Caco-2 (cell line): ENCODE measurements at places on chromosomes 1 and 21.

- DNase-seq = no peak
These were observed 980 bp upstream of the METTL18 start for GRCh38 chr1:169795687-169796086.

GRCh38 chr1:65772607-65773006 lies 20.1 kb upstream of the PDE4B start:
- no peak for DNase-seq

DNA sequence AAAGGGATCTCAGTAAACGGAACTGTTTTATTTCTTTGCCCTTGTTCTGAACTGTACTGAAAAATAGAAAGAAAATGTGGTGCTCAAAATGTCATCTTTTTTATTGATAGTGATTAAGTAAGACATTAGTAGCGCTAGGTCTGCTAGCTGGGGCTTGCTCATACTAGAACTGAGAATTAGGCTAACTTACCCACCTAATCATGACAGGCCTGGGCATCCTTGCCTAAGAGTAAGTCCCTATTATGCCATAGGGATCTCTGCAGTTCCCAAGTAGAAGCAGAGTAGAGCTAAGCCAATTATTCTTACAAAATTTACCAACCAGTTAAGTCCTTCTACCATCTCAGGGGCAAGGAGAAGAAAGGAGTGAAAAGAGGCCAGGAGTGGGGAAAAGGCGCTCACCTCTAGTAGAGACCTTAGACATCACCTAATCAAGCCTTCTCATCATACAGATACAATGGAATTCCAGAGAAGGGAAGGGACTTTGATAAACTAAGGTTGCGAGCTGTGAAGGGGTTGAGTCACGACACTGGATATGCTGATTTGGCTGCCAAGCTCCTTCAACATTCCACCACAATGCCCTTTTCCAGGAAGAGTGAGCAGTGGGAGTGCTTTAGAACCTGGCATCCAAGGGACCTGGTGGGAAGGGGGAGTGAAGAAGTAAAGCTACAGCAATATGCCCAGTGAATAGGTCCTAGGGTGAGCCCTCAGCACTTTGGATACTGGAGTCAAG lies 27.7 kb upstream of the RPTN start:
- no peak for DNase-seq

DNA sequence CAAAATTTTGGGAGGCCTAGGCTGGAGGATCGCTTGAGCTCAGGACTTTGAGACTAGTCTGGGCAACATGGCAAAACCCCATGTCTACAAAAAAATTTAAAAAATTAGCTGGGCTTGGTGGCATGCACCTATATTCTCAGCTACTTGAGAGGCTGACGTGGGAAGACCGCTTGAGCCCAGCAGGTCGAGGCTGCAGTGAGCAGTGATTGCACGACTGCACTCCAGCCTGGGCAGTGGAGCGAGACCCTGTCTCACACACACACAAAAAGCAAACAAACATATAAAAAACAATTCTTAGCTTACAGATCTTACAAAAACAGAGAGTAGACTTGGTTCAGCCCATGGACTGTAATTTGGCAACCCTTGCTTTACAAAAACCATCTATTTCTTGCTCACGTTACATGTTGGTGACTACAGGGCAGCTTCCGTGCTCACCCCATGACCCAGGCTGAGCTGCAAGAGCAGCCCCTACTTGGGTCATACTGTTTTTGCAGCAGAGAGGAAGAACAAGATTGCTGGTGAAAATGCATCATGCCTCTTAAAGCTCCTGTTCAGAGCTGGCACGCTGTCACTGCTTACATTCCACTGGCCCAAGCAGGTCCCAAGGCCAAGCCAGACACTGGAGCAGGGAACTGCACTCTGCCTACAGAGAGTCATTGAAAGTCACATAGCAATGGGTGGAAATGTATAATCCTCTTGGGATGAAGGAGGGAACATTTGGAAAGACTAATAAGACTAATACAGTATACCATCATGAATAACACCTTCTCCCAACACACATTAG lies 13.4 kb upstream of the ZBTB8A start:
- no peak for DNase-seq

DNA sequence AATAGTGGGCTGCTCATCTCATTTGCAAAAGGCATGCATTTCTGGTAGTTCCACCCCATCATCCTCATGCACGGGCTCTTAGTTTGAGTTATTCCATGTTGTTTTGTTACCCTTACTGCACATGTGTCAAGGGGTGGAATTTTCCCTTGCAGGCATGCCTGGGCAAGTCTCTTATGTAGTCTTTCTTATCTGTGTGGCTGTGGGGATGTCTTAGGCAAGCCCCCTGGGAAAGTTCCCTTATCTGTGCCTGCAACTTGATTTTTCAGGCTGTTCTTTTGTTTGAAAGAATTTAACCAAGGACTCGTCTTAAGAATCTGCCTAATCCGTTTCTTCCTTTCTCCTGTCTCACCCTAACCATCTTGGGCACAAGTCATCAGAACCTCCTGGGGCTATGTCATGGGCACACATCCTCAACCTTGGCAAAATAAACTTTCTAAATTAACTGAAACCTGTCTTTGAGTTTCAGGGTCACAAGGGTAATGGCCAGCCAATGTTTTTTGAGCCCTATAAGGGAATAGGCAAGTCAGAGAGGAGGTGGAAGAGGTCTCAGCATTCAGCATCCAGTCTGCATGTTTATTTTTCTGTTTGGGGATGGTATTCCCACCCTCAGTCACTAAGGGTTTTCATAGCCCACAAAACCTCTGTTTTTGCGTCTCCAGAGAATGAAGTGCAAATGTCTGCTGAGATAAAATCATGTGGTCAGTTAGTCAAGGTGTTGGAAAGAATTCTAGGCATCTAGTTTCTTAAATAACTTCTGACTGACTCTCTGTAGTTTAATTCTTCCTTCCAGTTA lies 579.7 kb downstream of the PLA2G4A start:
- DNase-seq = no peak

DNA sequence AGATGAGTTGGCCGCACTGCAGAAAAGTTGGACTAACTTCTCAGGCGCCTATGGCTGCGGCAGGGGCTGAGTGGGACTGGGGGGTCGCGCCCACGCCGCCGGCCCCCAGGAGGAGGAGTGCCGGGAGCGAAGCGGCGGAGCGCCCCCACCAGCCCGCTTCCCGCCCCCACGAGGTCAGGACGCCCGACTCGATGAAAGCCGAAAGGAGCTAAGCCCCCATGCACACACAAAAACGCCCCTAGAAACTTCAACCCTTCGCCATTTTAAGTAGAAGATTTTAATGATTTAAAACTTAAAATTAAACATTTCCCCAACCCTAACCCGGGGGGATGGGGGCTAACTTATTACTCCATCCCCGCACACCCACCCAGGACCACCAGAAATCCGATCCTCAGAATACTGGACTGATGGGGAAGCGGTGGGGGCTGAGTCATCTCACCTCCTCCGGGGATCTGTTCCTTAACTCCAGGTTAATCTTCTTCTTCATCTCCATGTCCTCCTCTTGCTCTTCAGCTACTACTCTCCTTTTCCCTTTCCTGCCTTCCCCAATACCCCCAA lies 539 bp downstream of the ANP32E start:
- no peak for DNase-seq

DNA sequence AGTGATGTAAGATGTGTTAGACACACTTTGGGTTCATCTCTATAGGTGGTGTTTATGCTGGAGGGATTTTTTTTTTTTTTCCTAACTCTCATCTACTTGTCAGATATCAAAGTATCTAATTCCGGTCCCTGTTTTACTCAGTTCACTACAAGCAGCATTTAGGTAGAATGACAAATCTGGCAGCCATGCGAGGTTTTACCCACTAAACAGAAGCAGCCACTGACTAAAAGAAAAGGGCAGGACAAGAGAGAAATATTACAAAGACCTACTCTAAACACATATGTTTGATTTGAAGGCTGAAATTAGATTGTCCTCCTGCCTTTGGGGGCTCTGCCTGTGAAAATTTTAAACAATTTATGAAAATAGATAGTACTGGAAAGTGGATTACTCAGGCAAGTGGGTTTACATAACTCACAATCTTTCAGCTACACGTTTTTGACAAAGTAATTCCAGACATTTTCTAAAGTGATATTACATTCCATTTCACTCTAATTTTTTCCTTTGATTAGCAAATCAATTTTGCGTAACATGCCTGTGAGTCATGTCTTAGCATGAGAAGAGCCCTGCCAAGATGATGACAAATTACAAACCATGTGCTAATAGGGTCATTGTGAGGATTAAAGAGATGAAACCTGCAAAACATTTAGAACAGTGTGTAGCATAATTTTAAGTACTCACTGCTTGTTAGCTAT lies 172.6 kb downstream of the PLA2G4A start:
- no peak for DNase-seq

GRCh38 chr1:57424231-57425027 lies 569 bp upstream of the DAB1 start:
- no peak for DNase-seq

DNA sequence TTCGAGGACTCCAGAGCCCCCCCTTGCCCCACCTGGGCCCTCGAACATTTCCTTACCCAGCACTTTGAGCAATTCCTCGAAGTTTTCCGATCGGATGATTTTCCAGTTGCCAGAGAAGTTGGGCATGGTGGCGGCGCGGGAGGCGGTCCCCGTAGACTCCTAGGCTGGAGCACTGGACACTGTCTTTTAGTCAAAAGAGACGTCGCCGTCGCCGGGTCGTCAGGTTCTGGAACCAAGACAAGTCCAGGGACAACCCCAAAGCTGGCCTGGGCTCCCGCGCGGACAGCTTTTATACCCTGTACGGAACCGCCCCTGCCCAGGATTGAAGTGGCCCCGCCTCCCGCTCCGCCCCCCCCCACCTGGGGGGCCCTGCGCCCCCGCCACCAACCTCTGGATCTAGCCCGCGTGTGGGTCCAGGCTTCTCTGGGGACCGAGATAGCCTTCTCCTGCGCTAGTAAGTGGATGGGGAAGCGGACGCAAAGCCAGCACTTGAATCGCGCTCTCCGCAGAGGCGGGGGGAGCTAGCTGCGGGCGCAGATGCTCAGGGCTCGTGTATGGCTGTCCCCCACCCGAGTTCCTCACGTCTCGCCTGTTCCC lies at the start of gene CRABP2:
Gene CRABP2, minus strand, starts transcription at position 263 of the 597 bp plus-strand sequence. Its CDS starts 137 bp downstream, at position 126.
- peak; percentile 70 for DNase-seq

GRCh38 chr1:199447906-199448305 lies 579.6 kb upstream of the NR5A2 start:
- no peak for DNase-seq

DNA sequence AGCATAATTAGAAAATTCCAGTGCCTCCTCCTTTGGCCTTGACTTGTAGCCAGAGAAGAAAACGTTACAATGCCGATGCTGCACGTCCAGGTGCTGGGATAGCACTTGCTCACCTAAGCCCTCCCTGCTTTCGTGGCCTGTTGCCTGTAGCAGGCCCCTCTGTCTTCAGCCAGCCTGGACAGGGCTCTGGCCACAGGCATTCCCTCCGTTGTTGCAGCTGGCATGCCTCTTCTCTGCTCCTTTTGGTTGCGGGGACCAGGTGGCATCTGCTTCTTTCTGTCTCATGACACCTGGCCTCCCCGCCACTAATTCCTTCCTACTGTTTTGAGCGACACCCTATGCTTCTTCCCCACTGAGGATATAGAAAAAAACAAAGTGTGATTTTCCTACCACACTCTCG lies 54.6 kb upstream of the MORC3 start:
- no peak for DNase-seq

DNA sequence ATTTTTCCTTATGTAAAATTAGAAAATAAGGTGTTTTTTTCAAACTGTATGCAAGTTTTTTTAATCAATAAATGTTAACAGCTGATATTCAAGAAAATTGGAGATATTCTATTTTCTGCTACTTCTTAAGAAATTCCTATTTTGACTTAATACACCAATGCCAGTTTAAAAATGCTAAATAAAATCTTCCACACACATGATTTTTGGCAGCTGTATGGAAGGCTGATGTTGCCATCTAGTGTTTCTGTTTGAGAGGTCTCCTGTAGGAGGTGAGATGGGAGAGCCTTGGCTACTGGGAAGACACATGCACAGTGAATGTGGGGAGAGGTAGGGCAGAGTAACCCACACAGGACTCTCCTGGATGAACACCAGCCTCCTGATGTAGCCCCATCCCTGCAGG lies 29.2 kb upstream of the OR2B11 start:
- DNase-seq = no peak

DNA sequence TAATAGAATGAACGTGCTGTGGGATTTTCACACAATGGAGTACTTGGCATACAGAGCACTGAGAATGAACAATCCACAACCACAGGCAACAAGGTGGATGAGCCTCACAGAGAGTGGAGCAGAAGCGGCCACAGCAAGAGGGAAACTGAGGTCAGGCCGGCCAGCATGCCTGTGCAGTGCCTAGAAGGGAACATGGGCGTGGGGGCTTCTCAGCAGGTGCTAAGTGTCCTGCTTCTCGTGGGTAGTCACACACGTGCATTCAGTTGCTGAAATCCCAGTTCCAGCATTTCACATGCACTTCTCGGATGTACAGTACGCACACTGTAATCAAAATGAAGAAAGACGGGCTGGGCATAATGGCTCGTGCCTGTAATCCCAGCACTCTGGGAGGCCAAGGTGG lies 33.1 kb downstream of the WDR4 start:
- no peak for DNase-seq

GRCh38 chr1:54493608-54494007 lies 54.4 kb upstream of the ACOT11 start:
- DNase-seq = no peak

- DNase-seq = no peak
These were observed 749 bp upstream of the TMEM39B start for GRCh38 chr1:32071758-32072621.

GRCh38 chr1:18922848-18923755 lies 20.7 kb upstream of the ALDH4A1 start:
- no peak for DNase-seq

DNA sequence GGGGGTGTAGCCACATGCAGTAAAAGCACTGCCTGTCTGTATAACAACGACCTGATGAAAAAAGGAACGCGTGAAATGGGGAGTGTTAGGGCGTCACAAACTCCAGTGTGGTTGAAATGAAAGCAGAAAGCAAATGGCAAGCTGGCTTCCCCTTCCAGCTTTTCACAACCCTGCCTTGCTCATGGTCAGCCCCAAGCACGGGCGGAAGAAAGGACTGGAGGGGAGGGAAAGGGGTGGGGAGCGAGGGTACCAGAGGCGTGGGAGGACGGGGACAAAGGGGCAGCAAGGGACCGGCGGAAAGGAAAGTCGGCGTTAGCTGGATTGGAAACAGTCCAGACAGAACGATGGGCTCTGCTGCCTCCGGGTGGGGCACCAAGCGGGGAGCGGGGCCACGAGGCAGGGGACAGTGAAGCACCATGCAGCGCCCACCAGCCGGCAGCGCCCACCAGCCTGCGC lies 9.6 kb downstream of the VPS26C start:
- DNase-seq = peak; percentile 65

DNA sequence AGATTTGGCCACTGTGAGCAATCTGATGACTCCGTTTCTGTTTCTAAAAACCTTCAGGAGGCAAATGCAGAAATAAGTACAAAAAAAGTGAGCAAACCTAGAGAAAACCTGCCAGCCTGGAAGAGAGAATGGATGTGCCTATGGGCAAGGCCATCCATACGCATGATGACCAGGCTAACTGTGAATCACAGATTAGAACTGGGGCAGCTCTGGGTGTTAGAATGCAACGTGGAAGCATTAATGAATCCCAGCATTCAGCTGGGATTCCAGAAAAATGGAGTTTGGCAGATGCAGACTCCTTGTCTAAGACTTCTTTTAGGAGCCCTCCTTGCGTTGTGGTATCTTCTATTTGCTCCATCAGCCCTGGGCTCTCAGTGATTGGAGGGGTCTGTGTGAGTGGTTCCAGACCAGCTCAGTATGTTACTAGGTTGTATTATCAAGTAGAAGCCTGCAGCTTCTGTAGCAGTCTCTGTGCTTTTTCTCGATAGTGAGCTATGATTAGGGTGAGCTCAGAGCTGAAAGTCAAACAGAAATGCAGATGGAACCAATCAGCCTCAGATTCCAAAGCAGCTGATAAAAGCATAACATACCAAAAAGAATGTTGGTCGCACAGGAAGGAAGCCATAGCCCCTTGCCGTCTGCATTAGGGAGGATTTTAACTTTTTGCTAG lies 154.0 kb downstream of the PSMG1 start:
- no peak for DNase-seq
